NCI-H1092 treated with DMSO at 0.1 percent for 48 hours (cell line): ENCODE measurements at places on chromosomes 3 and 15.

DNA sequence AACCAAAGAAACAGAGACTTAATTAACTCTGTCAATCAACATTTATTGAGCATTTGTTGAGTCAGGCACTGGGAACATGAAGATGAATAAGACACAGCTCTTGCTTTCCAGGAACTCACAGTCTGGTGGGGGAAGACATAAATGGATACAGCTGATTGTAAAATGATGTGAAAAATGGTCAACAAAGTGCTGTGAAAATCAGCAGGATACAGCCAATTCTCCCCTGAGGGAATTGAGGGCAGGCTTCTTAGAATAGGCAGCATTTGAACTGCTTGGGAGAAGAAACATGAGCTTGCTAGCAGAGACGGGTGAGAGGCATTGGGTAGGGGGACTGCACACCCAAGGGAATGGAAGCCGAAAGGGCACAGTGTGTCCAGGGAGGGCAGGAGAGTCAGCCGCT lies 41.1 kb downstream of the MFSD1 start:
- DNase-seq: no peak

DNA sequence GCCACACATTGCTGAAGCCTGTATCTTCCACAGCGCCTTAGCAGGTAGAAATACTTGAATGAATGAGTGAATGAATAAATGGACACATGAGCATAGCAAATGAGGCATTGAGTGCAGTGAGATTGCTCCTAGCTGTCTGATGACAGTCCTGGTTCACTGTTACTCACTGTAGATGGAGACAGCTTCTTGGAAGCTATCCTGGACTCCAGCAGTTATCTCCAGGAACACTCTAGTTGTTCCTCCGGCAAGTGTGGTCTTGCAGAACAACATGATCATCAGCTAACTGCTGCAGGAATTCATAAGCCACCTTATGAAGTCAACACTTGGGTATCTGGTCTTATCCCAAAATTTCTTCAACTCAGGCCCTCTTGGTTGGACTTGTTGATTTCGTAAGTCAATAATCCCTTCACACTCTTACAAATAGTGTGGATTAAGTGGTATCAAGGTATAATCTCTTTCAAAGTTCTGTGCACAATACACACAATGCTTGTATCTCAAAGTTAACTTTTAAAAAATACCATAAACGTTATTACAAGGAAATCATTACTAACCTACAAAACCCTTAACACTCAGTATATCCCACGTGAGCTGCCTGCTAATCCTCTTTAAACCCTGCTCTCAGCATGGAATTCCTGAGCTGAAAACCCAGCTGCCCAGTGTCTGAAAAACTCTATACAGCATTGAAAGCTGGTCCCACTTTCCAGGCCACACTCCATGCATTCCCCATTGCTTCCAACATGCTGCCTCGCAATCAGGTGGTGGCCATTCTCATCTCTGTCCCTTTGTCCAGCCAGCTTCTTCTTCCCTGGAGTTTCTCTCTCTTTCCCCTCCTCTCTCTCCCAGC lies 14.4 kb upstream of the ZBTB38 start:
- no peak for DNase-seq

DNA sequence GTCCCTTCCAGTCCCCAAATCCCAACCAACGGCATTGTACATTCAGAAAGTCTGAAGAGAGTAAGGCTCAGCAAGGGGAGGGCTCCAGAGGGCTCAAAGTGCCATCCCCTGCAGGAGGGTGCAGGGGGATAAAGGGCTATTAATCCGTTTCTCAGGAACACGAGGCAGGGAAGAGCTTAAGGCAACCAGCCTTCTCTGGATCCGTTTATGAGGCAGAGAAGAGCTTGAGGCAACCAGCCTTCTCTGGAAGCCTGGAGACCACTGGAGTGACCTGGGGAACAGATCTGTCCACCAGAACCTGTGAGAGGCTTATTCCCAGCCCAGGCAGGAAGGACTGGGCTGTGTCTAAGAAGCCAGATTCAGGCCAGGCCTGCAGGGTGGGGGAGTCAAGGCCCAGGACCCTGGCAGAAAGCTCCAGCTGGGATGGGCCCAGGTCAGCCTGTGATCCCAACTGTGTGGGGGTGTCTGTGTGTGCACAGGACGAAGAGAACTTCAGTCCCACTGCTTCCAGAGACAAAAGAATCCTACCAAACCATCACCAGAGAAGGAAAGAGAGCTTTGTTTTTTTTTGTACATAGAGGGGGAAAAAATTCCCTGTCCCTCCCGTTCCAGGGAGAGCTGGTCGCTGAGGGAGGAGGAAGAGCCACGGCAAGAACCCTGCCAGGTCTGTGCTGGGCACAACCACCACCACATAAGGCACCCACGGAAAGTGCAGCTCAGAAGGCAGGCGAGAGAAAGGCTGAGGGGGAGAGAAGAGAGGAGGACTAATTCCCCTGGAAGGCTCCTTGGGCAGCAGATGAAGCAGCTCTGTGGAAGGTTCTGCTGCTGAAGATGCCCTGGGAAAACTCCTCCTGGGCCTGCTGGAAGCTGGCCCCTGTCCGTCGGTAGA lies 1.6 kb upstream of the ULK3 start:
- no peak for DNase-seq

- DNase-seq: no peak
These were observed 154.3 kb upstream of the BHLHE40 start for GRCh38 chr3:4824926-4825325.

GRCh38 chr3:21484057-21484827 lies 266.8 kb downstream of the ZNF385D start:
- DNase-seq: peak; percentile 0

- no peak for DNase-seq
These were observed 31.5 kb upstream of the SLC6A6 start for GRCh38 chr3:14370720-14371572.

DNA sequence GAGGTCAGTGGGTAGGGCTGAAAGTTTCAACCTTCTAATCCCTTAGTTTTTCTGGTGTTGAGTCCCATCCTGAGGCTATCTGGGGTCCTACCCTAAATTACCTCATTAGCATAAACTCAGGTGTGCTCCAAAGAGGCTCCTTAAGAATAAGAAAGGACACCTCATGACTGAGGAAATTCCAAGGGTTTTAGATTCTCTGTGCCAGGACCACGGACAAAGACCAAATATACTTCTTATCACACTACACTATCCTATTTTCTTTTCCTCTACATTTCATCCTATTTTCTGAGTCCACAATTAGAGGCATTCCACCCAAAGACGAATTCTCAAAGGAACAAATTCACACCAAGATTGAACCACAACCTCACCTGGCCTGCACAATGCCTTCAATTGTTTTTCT lies 9.8 kb upstream of the THSD4 start:
- no peak for DNase-seq
